ENCODE measurements at places on chromosomes 3 and 15. TPM values are rescaled to one million over a fixed set of nuclear protein-coding genes. Genes with fewer than 3 reads are reported as not detected.

CP gene
- total RNA-seq: 1.0 TPM

DALRD3 gene
- 45.1 TPM for total RNA-seq

GRCh38 chr3:194575484-194576210 lies 57.6 kb downstream of the TMEM44 start:
- DNase-seq: no peak

HRG gene
- total RNA-seq: not detected

DNA sequence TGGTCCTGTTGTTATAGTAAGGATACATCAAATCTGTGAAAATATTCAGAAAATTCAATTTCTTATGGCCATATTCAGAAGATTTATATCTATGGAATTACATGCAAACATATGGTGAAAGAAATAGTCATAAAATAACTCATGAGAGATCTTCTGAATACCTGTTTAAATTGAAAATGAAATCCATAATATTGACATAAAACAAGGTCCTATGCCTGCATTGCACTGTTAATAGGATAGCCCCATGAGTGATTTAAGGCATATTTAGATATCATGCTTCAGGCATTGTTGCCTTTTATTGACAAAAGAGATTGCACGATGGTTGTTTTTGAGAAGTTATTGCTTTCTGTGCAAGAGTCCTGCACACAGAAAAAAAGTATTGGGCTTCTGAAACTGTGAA lies 591.7 kb upstream of the ZNF717 start:
- DNase-seq: no peak

GRCh38 chr3:184496933-184497332 lies 64.7 kb upstream of the EPHB3 start:
- no peak for DNase-seq

DNA sequence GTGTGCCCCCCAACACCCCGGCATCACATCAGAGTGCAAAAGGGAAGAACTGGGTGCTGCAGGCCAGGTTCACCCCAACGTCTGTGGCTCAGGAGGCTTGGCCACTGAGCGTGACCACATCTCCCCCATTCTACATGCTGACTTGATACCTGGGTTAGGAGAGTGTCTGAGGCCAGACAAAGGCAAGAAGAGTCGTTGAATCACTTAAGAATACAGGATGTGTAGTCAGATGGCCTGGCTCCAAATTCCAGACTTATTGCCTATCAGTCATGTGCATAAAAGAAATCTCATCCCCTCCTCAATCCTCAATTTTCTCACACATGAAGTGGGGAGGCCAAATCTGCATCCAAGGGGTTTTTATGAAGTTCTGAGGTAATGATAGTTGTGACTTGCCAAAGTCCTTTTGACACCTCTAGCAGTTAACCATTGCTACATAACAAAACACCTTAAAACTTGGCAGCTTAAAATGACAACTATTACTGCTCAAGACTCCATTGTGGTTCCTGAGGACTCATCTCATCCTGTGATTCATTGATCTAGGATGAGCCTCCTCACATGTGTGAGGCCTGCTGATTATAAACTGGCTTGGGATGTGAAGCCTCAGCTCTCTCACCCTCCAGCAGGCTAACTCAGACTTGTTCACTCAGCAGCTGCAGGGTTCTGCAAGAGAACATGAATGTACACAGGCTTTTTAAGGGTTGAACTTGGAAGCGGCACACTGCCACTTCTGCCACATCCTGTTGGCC lies 138.8 kb upstream of the TLE3 start:
- DNase-seq: peak; percentile 15

DNA sequence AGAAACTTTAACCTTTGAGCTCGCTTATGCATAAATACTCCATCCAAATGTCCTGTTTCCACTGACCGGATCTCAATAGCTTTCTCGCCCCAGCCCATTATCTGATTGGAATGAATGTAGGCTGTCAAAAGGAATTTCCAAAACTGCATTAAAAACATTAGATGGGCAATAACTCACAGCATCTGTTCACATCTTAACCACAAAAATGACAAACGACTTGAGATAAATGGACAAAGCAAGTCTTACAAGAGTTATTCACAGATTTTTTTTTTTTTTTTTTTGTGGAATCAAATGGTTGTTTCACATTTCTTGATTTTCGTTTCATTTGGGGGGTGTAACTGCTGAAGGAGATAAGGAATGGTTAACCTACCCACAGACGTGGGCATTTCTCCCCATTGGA lies 39.7 kb upstream of the SLC2A2 start:
- DNase-seq: no peak

DNA sequence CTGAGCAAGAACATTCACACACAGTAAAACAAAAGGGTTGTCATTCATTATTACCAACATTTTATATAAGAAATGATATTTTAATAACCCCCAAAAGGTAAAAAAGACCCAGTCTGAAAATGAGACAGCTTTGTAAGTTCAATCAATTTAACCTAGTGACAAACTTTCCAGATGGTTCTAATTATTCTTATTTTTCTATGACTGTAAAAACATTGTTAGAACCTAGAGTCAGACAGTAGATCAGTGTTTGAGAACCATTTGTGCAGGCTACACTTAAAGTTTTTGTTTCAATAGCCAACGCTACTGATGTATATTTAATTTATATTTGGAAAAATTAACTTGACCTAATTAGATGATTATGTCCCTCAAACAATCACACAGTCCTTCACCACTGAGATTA lies 708.4 kb upstream of the CBLB start:
- no peak for DNase-seq

- no peak for DNase-seq
Observed at GRCh38 chr3:104947943-104948342, 418.8 kb upstream of the ALCAM start.

- no peak for DNase-seq
Observed at GRCh38 chr3:109563149-109563548, 225.8 kb upstream of the DPPA4 start.

- DNase-seq: no peak
Observed at GRCh38 chr3:102419786-102420185, 15.0 kb upstream of the ZPLD1 start.

PLA2G4D gene
- total RNA-seq: not detected

DNA sequence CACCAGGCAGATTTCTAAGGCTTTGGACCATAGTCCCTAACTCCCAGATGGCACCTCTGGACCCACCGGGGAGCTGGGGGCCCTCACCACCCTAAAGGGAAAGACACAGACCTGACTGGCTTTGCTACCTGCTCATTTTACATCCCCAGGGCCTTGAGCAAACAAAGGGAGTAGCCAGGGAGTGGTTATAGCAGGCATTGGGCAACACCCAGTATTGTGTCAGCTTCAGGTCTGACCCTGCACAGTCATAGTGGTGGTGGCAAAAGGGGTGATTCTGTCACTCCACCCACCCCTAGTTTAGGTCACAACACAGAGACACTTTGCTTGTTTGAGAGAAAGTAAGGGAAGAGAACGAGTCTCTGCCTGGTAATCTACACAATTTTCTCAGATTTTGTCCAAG lies 352.5 kb downstream of the DIPK2A start:
- DNase-seq: no peak

DNA sequence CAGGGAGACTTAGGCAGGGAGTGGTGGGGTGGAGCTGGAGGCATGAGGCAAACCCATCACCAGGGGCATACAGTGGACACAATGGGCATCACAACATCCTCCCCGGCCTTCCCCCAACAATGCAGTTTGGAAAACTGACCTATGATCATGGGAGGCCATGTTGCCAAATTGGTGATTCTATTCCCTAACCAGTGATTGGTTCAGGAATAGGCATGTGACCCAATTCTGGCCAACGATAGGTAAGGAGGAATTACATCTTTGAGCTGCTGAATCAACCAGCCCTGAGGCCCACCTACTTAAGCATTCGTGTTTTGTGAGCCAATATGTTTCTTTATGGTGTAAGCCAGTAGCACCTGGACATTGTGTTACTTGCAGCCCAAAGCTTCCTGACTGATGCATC lies 40.0 kb downstream of the LINGO1 start:
- no peak for DNase-seq

ADIPOQ gene
- not detected for total RNA-seq

CHL1 gene
- 0.09 TPM for total RNA-seq

GRCh38 chr15:91320101-91320500 lies 220.0 kb downstream of the SV2B start:
- no peak for DNase-seq

PEX5L gene
- not detected for total RNA-seq

GOLIM4 gene
- 42.8 TPM for total RNA-seq

GRCh38 chr15:93088200-93088980 lies 621 bp downstream of the RGMA start:
- DNase-seq: peak; percentile 16

DNA sequence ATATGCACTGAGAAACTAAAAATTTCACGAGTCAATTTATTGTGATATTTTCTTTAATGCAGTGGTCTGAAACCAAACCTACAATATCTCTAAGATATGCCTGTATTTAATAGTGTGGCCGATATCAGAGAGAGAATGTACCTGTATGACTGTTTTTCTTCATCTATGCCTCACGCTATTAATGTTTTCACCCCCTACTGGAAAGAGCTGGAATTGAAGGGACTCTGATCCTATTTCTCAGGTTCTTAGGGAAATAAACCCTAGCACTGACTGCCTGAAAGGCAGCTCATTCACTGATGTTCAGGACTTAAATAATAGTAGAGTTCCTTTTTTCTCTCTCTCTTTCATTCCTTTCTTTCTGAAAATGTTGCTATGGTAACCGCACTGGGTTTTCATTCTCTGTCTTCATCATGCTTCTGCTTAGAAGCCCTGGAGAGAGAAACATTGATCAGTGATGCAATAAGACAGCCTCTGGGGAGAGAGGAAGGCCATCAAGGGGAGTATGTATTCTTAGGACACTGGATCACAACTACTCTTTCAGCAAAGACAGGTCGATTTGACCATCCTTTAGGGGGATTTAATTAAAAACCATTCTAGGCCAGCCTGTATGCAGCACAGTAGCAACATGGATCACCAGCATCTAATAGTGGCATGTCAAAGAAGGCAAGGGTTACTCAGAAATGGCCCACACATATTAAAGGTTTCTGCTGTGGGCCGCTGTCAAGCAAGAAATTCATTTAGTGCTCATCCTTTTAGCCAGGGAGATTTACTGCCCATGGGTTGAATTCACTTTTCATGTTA lies 1135.7 kb downstream of the IGSF11 start:
- DNase-seq: no peak

SKOR1 gene
- total RNA-seq: 0.05 TPM

DNA sequence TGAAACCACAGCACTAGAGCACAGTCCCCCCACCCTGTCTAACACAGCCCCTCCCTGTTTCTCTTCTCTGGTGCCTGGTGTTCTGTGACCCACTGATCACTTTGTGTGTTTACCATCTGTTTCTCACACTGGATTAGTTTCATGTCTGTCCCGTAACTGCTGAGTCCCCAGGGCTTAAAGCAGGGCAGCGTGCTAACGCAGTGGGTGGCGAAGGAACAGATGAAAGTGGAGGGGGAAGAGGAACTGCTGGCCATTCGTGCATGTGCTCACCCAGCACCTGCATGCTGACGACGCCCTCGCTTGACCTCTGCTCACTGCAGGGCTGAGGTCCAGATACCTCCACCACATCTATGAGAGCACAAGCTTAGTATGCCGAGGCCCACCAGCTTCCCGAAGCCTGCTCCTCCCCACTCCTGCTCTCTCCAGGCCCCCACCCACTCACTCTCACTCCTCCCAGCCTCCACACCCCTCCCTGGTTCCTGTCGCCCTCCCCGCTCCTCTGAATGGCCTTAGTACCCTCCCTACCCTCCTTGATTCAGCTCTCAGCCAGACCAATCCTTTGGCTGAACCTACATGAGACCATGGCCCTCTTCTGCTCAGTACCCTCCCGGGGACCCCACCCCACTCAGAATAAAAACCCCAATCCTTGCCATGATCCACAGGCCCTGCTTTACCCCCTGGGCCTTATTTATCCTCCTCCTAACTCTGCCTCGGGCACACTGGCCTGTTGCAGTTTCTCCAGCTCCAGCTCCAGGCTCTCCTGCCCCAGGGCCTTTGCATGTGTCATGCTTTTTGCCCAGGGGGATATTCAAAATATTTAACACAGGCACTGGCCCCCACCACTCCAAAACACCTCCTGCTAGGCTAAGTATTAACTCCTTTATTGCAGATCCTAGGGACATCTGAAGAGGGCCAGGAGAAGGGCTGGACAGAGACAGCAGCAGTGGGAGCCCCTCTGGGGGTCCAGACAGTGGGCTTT lies 15.1 kb upstream of the IQSEC1 start:
- no peak for DNase-seq

- DNase-seq: no peak
Observed at GRCh38 chr3:21274079-21274571, 476.9 kb downstream of the ZNF385D start.

DNA sequence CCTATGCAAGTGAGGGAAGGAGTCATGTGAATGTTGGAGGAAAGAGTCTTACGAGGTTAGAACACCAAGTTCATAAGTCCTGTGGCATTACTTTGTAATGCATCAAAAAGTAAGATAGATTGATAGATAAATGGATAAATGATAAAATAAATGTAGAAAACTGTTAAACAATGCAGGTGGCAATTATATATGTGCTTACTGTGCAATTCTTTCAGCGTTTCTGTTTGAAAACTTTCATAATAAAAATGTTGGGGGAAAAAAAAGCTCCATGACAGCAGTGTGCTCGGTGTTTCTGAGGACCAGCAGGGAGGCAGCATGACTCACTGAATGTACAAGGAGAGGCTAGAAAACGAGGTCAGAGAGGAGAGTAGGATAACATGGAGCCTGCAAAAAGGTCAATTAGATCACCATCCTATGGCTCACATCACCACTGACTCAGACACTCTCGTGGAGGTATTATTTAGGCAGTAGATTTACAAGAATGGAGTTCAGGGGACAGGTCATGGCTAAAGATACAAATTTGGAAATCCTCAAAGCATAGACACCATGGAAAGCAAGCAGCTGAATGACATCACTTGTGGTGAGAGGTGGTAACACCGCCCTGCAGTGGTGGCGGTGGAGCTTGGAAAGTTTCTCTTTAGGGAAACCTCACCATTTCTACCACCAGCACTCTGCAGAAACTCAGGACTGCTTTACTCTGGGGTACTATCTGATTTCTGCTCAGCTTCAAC lies 219.8 kb downstream of the CTNNB1 start:
- DNase-seq: peak; percentile 0

DNA sequence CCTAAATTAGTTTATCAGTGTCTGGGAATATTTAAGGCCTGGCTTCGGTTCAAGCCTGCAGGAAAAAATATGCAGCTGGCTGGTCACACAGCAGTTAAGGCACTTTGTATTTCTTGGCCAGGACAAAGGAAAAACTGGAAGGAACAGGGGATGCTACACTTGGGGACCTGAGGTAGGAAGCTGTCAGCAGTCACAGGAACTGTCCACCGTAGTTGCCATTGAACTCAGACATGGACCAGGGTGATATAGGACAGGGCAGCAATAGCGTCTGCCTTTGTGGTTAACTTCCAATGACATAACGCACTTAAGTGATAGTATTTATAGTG lies 49.1 kb downstream of the NR1D2 start:
- DNase-seq: peak; percentile 15
